Pancreas (tissue), 10 donors: ENCODE measurements at places on chromosomes 1 and 21. TPM values are rescaled to one million over a fixed set of nuclear protein-coding genes. Genes with fewer than 3 reads are reported as not detected.

The CDC7 gene
- 2.4 TPM for total RNA-seq

DNA sequence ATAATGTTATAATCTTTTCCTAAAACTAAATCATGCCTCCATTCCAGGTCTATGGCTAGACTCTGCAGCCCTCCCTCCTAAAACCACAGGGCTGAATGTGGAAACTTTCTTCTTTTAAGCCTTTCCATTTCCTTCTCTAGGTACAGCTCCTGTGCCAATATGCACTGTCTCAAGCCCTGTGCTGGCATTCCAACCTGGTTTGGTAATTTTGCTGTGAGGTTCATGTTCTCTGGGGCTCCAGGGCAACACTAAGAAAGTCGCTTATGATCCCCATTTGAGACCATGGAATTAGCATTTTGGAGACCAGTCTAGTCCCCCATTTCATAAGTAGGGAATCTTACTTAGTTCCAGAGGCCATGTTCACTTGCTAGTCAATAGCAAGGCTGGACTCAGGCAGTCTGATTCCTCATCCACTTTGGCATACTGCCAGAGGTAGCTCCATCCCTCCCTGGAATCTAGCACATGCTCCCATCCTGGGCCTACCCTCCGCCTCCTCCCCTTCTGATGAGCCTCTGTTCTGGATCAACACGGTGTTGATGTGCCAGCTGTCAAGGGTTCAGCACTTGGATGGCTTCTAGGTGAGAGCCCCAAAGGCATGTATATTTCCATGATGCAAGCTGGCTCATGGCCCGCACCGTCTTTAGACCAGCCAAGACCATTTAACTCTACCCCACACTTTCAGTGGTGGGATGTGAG lies 36.5 kb downstream of the ZMYND12 start:
- no peak for DNase-seq

GRCh38 chr1:227809026-227809425 lies 6.4 kb upstream of the PRSS38 start:
- no peak for DNase-seq

The TRIM17 gene
- total RNA-seq = 0.14 TPM
